ENCODE measurements at places on chromosomes 5 and 9.

DNA sequence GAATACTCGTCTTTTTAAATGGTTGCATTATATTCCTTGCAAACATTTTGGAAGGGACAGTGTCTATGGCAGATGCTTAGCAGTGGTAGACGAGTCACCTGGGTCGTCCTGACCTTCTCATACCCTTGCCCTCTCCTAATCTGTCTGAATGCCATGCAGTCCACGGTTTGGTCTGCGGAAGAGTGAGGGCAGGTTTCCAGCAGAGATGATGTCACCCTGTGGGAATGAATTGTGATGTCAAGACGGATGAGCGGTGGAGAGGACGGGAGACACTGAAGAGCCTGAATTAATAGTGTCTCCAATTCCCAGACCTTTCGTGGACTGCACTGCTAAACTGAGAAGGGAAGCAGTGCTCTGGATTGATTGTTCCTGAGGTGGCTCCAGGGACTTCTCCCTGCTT lies 329.0 kb upstream of the PANK3 start:
- DNase-seq, result no peak

DNA sequence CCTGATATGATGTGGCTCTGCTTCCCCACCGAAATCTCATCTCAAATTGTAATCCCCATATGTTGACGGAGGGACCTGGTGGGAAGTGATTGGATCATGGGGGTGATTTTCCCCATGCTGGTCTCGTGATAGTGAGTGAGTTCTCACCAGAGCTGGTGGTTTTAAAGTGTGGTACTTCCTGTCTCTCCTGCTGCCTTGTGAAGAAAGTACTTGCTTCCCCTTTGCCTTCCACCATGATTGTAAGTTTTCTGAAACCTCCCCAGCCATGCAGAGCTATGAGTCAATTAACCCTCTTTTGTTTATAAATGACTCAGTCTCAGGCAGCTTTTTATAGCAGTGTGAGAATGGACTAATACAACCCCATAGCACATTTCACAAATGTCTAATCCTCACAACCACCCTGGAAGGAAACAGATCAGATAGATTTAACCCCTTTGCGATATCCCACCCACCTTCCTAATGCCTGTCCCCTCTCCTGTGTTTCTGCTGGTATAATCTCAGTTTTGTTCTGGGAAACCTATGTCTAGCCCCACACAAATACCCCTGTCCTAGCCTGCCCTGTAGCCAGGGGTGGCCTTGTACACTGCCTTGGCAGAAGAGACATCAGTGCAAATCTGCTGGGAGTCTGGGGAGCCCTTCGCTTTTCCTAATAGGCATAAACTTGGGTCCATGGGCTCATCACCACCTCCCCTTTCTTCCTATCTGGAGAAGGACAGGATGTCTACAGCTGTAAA lies 157.0 kb upstream of the RAI14 start:
- no peak for DNase-seq

- no peak for DNase-seq
Measured at GRCh38 chr5:102411-103043, 10.6 kb downstream of the PLEKHG4B start.

GRCh38 chr5:133610489-133611356 lies 1.6 kb downstream of the FSTL4 start:
- DNase-seq, result peak; percentile 9

GRCh38 chr5:145072889-145073288 lies 762.3 kb downstream of the PRELID2 start:
- DNase-seq, result no peak

- DNase-seq, result no peak
Measured at GRCh38 chr5:59584858-59585846, 308.4 kb downstream of the PDE4D start.

GRCh38 chr5:137403869-137404268 lies 95.3 kb downstream of the SPOCK1 start:
- DNase-seq, result no peak

- no peak for DNase-seq
Measured at GRCh38 chr5:69224520-69224919, 10.2 kb upstream of the CDK7 start.

- DNase-seq, result no peak
Measured at GRCh38 chr5:73344835-73345234, 103.7 kb downstream of the FOXD1 start.

DNA sequence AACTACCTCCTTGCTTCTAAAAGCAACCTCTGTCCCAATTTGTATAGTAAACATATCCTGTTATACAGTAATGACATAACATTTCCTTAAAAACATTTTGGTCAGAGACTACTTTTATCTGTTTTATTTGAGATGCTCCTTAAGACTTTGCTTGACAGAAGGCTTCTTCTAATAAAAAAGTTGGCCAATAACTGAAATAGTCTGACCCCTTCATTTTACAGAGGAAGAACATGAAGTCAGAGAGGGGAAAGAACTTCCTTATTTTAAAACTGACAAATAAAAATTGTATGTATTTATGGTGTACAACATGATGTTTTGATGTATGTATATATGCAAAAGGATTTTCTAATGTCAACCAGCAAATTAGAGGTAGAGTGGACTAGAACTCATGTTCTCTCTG lies 35.8 kb upstream of the SPARC start:
- no peak for DNase-seq

DNA sequence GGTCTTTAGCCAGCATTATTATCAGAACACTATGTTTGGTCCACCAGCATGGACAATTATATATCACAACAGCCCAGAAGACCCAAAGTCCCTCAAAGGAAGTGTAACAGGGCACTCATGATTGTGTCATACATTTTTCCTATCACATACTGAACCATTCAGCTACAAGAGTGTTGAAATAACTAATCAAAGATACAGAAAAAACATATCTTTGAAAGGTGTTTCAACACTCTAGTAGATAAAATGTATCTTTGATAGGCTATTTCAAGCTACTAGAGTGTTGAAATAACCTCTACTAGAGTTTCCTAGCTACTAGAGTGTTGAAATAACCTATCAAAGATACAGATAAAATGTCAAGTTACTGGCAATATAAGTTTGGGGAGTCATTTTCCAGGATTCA lies 545.0 kb downstream of the PRR16 start:
- no peak for DNase-seq

DNA sequence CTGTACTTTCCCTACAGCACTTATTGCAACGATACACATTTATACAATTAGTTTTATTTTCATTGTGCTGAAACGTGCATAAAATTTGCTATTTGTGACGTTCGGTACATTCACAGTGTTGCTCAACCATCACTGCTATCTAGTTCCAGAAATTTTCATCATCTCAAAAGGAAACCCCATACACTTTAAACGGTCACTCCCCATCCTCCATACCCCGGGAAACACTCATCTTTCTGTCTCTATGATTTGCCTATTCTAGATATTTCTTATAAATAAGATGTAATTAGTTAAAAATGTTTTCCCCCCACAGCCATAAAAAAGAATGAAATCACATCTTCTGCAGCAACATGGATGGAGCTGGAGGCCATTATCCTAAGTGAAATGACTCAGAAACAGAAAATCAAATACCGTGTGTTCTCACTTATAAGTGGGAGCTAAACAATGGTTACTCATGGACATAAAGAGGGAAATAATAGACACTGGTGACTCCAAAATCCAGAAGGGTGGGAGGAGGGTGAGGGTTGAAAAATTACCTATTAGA lies 40.2 kb upstream of the TEX48 start:
- DNase-seq, result no peak

- no peak for DNase-seq
Measured at GRCh38 chr9:31445960-31446359, 938.5 kb upstream of the ACO1 start.

DNA sequence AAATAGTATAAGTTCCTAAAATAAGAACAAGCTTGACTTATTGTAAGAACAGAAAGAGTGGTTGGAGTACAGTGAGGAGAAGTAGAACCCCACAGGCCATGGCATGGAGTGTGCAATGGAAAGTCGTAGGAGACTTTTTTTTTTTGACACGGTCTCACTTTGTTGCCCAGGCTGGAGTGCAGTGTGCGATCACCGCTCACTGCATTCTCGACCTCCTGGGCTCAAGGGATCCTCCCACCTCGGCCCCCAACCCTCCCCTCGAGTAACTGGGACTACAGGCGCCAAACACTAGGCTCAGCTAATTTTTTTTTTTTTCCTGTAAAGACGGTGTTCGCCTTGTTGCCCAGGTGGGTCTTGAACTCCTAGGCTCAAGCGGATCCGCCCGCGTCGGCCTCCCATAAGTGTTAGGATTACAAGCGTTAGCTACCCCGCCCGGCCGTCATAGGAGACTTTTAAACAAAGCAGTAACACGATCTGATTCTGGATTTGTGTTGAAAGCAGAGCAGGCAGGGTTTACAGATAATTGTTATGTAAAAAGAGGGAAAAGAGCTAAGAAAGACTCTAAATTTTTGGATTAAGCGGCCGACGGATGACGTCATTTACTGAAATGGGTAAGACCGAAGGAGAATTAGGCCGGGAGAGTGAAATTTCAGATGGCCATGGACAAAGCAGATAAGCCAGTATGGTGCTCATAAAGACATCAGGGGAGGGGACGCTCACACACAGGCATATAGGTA lies 752 bp downstream of the TSTD2 start:
- peak; percentile 11 for DNase-seq

DNA sequence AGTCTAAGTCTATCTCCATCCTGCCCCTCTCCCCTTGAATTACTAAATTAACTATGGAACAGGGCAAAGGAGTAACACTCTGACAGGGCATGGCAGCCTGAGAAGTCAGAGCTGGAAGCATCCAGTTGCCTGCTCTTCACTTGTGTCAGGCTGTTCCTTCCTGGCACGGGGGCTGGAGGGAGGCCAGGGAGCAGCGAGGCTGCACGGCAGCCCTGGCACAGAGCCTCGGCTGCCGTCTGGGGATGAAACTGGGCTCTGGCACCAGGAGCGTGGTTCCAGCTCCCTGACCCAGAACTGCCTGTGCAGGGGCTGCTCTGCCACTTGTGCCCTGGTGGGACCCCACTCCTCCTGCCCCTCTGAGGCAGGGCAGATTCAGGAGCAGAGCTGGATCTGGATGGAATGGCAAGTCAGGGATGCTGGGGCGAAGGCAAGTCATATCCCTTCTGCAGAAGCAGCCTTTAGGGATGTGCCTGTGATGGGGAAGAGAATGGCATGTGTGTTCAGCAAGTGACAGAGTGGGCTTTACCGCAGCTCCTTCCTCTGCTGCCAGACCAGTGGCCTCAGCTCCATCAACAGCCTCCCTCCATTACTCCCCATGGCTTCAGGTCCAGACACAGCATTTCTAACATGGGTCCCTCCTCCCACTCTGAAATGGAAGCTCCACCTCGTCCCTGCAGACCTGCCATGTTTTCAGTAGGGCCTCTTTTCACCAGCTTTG lies 42.2 kb upstream of the PDE8B start:
- DNase-seq, result no peak

DNA sequence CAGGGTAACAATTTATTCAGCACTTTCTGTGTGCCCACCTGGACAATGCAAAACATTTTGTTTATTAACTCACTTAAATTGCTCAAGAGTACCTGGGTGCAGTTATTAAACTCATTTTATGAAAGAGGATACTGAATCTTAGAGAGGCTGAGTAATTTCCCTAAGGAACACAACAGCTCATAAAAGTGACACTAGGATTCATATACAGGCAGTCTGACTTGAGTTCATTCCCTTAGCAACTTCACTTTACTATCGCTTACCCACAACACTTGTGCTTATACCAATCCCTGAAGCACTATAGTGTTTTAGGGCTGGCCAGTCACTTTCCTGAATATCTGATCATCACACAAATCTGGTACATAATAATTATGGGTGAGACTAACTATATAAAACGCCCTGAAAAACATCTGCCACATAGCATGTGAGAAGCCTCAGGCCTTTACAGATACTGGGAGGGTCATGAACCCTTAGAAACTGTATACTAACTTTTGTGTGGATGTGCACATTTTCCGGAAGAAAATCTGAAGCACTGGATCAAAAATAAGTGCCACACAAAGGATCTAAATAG lies 11.3 kb downstream of the TRPM6 start:
- DNase-seq, result no peak

- no peak for DNase-seq
Measured at GRCh38 chr5:58185397-58185796, 274.5 kb downstream of the PLK2 start.

DNA sequence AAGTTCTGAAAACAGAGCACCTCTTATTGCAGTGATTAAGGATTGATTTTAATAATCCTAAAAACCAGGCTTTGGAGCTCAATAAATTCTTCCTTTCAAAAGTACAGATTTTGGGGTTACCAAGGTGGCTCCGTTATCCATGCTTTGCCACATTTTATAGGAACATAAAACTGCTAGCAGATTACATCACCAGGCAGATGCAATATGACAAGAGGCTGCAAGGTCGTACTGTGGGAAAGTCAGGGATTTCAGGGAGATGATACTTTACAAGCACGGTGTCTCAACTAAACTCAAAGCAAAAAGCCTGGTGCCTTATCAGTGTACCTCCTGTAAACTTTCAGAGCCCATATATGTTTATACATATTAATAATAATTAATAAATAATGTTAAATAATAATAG lies 28.6 kb downstream of the ADAMTSL1 start:
- no peak for DNase-seq

- no peak for DNase-seq
Measured at GRCh38 chr9:6348766-6349165, 20.6 kb downstream of the TPD52L3 start.

DNA sequence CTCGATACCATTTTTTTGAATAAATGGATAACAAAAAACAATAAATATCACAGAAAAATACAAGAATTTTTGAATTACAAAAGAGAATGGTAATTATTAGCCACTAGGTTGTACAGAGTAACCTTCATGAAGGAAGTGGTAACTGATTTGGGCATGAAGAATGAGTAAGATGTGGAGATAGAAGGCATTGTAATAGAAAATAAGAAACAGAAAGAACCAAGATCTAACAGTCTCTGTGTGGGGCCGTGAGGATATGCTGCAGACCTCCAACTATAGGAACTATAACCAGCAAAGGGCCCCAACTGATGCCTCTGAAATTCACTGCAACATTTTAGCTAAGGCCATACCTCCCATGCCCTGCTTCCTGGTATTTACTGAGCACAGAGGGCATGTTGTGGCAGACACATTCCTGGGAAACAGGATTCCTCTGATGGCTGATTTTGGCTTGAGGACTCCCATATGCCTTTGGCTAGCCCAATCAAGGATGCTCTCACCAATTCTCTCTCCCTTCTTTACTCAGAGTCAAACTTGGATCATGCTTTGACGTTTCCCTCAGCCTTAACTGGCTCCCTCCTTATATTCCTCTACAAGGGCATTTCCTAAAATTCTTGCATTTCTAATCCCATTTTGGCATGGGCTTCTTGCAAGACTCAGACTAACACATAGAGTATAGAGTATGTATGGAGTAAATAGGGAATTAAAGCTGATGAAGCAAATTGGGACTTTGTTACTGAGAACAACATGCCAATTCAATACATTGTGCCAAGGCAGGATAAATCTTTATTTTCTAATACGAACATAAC lies 208.9 kb downstream of the PDE4D start:
- no peak for DNase-seq

DNA sequence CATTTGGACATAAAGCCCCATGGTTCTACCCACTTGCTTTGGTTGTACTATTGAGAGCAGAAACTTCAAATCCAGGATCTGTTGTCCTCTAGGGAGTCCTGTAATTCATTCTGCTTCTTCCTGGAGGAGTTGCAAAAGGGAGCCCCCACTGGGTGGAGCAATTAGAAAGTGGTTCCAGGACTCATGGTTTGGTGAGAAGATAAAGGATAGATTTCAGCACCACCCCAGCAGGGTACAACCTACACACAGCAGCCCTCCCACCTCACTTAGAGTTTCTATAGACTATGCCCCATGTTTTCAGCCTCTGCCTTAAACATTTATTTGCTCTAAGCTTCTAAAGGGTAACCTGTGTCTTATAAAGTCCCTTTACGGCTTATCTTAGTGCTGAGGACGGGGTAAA lies 112.6 kb upstream of the ARRDC3 start:
- DNase-seq, result no peak
